ENCODE measurements at places on chromosomes 13 and 19.
A peak's percentile ranks its signal among the peaks of the same experiment; 100 is the strongest.

- no peak for DNase-seq
These were observed 474 bp upstream of the ZNF780B start for GRCh38 chr19:40056505-40056904.

DNA sequence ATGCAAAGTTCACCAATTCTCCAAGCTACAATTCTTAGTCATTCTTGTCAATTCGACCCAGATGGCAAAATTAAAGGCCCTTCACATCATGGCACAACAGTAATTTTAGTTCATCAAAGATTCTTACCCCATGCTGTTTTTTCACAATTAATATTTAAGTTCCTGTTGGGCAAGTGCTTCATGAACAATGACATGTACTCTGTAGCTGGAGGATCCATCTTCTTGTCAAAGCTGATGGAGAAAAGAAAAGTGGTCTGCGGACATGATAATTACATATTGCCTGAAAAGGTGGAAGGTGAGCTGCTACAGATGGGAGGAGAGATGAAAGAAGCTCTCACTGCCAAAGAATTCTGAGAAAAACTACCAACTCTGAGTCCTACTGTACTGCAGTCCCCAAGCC, 1370.3 kb upstream of the SLC10A2 start:
- DNase-seq, result no peak

DNA sequence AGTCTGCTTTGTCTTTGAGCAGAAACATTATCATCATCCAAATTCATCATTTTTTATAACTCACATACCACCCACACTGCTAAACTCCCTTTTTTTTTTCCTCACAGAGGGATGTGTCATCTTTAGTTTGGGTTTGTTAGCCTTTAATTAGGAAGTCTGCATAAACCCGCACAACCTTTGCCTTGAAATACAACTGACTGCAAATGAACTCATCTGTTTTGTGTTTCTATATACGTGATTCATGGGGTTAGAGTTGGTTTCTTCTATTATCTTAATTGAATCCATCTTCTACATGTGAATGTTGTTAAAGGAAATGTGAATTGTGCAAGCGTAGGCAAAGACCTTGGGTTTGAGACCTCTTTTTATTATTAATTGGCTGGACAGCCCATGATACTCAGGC, 102.7 kb downstream of the SLAIN1 start:
- no peak for DNase-seq

- no peak for DNase-seq
These were observed 746.4 kb downstream of the PCDH9 start for GRCh38 chr13:66483712-66484111.

DNA sequence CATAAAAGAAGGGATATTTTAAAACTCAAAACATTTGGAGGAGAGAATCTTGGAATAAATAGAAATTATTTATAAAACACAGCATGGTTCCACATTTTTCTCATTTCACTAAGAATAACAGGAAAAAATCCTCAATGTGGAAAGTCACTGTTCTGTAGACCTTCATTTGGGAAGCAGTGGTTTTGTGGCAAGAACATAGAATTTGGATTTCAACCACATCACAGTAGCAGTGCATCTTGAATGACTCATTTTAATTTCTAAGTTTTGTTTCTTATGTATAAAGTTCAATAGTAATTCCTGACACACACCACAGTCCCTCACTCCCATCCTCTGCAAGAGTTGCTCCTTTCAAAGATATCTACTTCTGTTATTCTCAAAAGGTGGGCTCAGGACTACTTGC, 264.0 kb downstream of the ENOX1 start:
- DNase-seq, result no peak

DNA sequence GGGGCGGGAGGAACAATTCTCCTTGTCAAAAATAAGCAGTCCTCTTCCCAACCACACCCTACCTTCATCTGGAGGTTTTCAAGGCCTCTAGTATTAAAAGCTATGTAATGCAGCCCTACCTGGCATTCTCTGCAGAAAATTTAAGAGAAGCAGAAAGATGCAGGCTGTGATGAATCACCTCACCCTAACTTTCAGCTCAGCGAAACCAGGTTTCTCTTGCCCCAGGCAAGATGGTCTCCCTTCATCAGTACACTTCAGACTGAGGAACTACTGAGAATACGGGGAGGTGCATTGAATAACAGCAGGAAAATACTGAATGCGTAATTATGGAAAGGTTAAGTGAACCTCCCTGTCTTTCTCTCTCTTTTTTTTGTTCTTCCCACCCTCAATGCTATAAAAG, 437.6 kb upstream of the KLF12 start:
- no peak for DNase-seq

- peak; percentile 10 for DNase-seq
These were observed 34.4 kb upstream of the OXGR1 start for GRCh38 chr13:97028441-97029299.

DNA sequence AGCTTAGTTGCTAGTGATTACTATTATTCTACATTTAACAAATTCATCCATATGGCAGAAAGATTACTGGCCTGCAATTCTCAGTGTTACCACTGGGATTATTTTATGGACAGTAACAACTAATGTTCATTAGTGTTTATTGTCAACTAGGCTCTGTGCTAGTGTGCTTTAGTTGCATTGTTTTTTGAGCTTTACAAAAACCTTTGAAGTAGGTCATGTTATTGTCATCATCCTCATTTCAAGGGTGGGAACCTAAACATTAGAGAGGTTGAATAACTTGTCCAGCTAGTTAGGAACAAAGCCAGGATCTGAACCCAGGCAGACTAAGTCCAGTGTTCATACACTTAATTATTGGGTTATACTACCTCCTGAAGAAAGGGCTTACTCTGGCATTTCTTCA, 27.8 kb upstream of the TDRD3 start:
- DNase-seq, result no peak

GRCh38 chr19:32598022-32598421, 17.0 kb downstream of the PDCD5 start:
- DNase-seq, result no peak

- no peak for DNase-seq
These were observed 71.8 kb downstream of the SPACA7 start for GRCh38 chr13:112447761-112448603.

GRCh38 chr13:27599845-27600553, 20.3 kb downstream of the LNX2 start:
- DNase-seq, result no peak

DNA sequence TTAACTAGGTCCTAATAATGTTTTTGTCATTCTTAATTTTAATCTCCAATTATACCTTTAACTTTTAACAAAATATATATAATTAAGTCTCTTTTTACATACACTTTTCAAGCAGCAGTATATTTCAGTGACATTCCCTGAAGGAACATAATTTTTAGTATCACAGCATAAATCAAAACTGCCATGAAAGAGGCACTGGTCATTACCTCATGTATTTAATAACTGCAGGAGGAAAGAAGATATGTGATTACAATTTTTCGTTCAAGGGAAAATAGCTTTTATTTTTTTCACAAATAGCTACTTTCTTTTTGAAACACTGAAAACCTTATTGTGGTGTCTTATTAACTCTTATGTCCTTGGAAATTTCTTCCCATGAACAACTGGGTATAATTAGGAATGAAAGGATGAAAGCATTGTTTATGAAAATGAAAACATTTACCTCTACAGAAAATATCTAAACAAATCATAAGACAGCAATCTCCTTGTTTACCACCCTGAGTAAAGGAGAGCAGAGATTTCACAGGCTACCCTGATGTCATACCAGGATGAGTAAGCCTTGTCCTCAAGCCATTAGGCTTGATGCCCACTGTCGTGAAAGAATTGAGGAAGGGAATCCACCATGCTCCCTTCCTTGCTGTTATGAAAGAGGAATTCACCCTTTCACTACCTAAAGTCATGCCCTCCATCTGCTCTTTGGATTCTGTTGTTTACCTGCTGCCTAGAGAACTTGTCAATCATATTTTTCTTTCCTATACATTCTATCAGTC, 877.2 kb upstream of the PCDH20 start:
- no peak for DNase-seq

- no peak for DNase-seq
These were observed 3.8 kb downstream of the GADD45GIP1 start for GRCh38 chr19:12953138-12953798.

DNA sequence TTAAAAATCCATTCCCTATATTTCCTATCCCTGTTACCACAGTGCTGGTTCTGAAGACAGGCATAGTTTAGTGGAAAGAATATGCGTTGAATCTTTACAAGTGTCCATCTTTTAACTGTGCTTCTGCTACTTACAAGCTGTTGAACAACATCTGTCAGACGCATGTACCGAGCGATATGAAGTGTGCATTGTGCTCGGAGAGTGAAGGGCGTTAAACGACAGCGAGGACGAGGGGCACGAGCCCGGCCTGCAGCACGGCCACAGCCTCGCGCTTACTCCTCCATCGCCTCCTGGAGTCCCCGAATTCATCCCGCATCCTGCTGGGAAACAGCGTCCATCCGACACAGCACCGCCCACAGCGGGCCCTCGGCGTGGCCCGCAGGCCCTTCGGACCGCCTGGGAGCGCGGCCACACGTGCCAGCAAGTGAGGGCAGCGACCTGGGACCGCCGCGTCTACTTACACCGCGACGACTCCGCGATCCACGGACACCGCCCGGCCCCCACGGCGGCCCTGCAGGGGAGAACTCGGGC, 514 bp downstream of the PCID2 start:
- no peak for DNase-seq

DNA sequence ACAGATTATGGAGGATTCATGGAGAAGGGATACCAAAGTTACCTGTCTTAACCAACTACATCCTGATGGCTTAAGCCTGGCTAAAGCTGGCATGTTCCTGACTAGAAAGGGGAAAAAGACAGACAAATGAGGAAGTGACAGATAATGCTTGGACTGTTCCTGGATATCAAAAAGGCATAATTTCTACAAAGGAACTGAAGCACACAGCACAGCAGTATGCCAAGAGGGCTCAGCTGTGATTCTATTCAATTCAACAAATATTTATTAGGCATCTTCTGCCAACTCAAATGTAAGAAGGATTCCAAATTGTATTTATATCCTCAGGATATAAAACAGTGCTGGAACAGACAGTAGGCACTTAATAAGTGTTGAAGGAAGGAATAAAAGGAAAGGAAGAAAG, 59.5 kb downstream of the KLF12 start:
- no peak for DNase-seq

DNA sequence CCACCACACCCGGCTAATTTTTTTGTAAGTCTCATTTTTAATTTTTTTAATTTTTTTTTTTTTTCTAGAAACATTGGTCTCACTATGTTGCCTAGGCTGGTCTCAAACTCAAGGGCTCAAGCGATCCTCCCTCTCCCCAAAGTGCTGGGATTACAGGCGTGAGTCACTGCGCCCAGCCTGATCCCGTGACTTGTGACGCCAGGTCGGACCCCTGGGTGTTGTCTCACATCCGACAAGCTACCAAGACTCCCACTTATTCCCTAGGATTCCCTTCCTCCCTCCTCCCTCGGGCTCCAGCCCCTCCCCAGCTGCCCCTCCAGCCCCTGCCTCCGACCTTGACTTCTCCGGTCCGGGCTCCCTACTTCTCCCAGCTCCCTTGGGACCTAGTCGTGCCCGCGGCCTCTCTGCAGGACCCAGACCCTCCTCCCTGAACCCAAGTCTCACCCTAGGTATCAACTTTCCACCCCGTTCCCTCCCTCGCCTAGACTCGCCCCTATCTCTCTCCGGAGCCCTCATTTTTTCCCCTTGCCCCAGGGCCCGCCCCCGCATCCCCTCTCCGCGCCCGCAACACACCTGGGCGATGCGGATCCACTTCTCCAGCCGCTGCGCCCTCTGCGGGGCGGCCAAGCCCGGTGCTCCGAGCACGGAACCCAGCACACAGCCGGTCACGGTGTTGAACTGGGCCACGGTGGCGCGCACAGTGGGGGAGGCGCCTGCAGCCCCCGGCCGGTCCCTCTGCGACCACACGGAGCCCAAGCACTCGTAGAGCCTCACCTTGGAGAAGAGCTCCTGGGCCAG, 13.1 kb downstream of the RGL3 start:
- no peak for DNase-seq

DNA sequence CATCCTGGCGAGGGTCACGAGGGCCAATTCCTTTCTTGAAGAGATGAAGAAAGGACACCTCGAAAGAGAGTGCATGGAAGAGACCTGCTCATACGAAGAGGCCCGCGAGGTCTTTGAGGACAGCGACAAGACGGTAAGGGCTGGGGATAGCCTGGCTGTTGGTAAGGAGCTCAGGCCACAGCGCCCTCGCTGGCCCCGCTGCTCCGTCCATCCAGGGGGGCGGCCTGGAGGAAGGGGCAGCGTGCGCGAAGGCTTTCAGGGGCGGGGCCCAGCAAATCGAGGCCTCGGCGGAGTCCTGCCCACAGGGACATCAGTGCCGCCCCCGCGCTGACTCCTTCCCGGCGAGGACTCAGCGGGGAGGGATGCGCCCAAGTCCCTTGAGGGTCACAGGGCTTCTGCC, 6.9 kb downstream of the F10 start:
- DNase-seq, result no peak

DNA sequence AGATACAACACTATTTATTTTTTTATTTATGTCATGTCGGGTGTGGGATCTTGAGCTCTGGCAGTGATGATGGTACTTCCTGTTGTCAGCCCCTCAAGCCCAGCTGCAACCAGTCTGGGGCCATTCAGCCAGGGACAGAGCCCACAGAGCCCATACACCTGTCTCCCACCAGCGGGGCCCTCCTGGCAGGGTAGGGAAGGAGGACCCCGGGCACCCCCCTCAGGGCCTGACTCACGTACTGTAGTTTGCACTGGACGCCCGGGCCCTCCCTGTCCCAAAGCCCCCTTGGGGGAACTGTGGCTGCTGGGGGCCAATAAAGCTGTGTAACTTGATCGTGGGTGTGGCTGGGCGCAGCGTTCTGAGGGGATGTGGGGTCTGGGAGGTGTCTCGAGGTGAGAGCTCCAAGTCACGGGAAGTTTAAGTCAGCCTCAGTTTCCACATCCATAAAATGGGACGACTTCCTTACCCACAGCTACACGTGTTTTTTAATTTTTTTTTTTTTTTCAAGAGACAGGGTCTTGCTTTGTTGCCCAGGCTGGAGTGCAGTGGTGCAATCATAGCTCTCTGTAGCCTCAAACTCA, 9.5 kb downstream of the ATG4D start:
- DNase-seq, result no peak

DNA sequence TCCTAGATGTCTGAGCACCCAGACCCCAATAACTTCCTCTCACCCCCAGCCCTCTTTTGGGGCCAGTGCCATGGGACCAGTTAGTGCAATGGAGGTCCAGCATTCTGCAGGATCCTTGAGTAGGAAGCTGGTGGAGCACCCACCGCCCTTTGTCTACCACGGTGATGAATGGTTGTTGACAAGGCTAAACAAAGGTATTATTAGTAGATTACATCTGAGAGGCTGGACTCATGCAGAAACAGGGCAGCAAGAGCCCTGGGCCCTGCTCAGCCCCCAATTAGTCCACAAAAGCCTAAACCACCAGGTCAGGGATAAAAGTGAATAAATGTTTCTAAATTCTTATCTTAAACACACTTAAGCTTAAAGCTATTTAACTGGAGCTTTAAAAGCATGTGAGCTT, 196.5 kb upstream of the TSHZ3 start:
- no peak for DNase-seq

All from stimulated activated CD8-positive, alpha-beta memory T cell treated with anti-CD3 and anti-CD28 coated beads, Interleukin-2, amount 100 ng/mL, for 48 hours (primary cell).